Stimulated activated naive CD4-positive, alpha-beta T cell treated with Interleukin-2 at 50 U/mL for 16 hours (primary cell): ENCODE measurements at places on chromosomes 16 and 17.

GRCh38 chr17:79742951-79743476, 12.3 kb downstream of the ENPP7 start:
- no peak for DNase-seq

- DNase-seq: no peak
Observed at GRCh38 chr17:28940142-28940541, 11.2 kb downstream of the PHF12 start.

GRCh38 chr17:29640413-29640812, 17.7 kb upstream of the CORO6 start:
- DNase-seq: no peak

DNA sequence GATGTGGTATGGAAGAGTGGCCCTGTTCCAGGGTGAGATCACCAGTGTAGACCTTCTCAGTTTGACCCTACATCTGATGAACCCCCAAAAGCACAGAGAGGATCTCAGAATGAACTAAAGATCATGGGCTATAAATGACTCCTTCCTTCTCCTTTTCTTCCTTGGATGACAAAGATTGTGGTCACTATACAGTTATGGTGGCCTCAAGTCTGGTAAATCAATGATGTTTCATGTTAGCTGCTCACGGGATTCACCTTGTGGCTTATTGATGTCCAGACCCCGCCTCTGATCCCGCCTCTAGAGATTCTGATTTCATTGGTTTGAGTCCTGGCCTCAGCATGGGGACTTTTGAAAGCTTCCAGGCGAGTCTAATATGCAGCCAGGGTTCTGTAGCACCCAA, 112.2 kb downstream of the PITPNC1 start:
- DNase-seq: no peak

DNA sequence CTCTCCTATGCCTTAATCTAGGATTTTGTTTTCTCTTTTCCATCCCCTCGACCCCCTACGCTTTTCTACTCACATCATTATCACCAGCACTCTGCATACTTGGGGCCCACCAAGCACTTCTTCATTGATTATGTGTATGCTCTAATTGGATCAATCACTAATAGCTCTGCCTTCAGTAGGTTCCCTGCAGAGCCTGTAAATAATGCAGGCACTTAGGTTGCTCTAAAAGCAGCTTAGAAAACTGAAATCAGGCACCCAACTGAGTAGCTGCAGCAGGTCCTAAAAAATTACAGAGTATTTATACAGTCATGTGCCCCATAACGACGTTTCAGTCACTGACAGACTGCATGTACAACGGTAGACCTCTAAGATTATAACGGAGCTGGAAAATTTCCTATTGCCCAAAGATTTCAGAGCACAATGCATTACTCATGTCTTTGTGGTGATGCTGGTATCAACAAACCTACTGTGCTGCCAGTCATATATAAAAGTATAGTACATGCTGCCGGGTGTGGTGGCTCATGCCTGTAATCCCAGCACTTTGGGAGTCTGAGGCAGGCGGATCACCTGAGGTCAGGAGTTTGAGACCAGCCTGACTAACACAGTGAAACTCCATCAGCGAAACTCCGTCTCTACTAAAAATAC, 280.4 kb downstream of the HS3ST3B1 start:
- DNase-seq: no peak

DNA sequence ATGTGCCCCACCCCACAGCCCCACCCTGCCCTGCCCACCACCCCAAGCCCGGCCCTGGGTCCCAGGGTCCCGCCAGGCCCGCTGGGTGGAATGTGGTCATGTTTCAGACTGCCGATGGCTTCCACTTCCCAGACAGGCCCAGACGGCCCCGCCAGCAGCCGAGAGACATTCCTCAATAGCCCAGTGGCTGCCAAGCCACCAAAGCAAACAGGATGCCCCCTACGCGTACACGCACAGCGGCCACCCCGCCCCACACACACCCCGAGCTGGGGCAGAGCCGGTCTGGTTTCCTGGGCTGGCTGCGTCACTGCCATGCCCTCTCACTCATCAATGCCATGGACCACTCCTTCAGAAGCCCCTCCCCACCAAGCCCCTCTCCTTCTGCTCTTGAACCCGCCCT, 1.2 kb upstream of the KRT17 start:
- DNase-seq: no peak

DNA sequence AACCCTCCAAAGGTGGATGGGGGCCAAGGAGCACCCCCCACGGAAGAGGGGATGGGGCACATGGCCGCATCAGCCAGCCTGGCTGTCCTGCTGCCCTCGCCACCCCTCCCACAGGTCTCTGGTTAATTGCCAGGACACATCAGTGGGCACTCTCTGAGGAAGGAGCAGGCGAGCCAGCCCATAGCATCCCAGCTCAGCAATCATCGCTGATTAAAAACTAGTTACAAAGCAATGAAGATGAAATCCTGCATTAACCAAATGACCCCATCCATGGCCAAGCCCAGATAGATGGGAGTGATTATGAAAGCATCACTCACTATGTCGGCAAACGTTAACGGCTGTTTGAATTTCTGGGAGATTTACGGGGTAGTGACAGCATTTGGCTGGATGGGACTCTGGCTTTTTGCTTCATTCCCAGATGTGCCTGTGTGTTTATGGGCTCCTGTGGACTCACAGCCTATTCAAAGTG, 45.3 kb downstream of the CCDC182 start:
- DNase-seq: no peak

GRCh38 chr16:9081158-9081557, 10.3 kb upstream of the HAPSTR1 start:
- DNase-seq: no peak

DNA sequence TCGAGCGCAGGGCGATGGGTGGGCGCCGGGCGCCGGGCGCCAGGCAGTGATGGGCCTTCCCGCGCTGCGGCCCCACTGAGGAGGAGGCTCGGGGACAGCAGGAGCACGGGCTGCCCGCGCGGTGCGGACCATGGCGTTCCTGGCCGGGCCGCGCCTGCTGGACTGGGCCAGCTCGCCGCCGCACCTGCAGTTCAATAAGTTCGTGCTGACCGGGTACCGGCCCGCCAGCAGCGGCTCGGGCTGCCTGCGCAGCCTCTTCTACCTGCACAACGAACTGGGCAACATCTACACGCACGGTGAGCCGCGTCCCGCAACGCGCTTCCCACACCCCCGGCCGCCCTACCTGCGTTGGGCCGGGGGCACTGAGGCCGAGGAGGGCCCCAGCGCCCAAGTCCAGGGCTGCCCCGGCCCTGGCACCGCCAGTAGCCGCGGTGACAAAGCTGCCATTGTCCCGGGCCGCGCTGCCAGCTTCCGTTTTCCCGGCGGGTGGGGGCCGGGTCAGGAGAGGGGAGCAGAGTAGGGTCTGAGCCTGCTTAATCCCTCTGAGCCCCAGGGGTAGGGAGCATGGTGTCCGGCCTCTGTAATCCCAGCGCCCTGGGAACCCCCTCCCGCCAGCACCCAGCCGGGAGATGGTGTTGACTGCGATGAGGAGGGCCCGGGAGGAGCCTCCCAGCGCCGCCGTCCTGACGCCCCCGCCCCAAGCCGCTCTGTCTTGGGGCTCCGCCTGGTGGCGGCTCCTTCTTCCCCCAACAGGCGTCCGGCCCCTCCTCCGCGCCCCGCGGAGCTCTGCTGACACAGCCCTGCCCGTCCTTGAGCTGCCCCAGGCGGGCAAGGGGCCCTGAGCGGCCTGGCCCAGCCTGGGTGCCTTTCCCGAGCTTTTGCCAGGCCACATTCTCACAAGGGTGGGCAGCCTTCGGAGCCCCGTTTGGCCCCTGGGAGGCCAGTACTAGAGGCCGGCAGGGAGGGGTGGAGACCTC, 685 bp downstream of the PAQR4 start:
- peak; percentile 71 for DNase-seq

GRCh38 chr17:30905742-30906100, 317 bp downstream of the TEFM start:
- no peak for DNase-seq

DNA sequence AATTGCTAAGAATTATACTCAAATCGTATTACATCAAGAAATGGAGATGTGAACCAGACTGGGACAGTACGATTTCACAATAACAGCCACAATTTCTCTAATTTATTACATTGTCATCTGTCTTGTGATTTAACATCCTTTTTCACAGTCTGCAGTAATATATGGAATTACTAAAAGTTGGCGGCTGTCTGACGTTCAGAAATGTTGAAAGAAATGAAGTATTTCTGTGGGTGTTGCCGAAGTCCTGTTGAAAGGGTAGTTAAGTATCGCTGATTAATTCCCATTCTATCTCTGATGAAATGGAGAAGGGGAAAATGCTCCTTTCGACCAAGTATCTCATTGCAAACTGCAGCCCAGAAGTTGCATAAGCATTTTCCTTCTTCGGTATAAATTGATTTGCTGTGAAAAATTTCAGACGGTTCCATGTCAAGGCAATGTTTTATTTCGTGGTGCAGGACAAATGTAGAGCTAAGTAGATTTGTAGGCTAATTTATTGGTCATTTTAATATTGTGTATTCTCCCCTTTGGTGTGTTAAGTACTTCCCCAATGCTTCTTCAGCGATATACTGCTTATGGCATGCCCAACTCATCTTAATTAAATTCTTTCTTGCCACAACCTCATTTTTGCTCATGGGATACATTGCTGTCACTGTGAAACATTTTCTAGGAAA, 775.2 kb upstream of the RBFOX1 start:
- no peak for DNase-seq

- no peak for DNase-seq
Observed at GRCh38 chr16:50004239-50004638, 20.8 kb upstream of the CNEP1R1 start.

- DNase-seq: peak; percentile 49
Observed at GRCh38 chr16:10871157-10871991, 5.6 kb upstream of the CIITA start.

DNA sequence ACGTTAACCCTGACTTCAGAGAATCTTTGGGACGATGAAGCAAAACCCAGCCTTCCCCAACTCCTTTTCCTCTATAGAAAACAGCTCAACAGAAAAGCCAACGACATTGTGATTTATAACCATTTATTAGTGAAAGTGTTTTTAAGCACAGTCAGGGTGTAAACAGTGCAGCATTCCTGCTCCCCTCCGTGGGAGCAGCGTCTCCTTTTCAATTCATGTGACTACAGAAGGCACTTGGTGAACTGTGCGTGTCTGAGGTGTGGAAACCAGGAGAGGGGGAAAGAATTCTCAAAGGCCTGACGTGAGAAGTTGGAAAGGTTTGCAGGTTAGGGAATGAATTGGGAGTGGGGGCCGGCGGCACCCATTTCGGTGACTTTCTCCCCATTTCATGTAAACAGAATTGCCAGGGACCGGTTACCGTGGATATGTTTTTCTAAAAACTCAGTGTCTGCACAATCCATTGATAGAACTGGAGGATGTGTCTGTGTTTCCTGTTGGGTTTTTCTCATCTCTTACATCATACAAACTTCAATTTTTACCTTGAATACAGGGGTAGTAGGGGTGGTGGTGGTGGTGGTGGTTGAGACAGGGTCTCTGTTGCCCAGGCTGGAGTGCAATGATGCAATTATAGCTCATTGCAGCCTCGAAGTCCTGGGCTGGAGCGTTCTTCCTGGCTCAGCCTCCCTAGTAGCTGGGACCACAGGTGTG, 53.1 kb downstream of the NDE1 start:
- DNase-seq: no peak

DNA sequence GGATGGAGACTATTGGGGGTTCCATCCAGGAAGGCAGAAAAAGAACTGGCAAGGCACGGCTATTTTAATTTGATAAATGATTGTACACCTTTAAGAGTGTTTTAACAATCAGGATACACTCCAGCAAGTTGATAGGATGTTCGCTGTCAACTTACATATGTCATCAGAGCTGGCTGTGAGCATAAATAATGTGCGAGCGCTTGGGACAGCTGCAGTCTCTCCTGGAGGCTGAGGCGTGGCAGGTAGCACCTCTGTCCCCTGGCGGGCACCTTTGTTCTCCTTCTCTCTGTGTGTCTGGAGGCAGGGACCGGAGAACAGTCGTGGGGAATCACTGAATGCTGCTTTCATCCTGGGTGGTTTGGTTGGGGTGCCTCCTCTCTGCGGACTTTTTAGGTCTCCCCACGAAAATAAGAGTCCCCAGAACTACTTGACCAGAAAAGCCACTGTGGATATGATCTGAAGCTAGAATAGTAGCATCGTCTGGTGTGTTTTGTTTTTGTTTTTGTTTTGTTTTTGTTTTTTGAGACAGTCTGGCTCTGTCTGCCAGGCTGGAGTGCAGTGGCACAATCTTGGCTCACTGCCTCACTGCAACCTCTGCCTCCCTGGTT, 9.4 kb downstream of the BAHCC1 start:
- no peak for DNase-seq

GRCh38 chr16:354971-355461, 2.5 kb upstream of the AXIN1 start:
- DNase-seq: no peak

DNA sequence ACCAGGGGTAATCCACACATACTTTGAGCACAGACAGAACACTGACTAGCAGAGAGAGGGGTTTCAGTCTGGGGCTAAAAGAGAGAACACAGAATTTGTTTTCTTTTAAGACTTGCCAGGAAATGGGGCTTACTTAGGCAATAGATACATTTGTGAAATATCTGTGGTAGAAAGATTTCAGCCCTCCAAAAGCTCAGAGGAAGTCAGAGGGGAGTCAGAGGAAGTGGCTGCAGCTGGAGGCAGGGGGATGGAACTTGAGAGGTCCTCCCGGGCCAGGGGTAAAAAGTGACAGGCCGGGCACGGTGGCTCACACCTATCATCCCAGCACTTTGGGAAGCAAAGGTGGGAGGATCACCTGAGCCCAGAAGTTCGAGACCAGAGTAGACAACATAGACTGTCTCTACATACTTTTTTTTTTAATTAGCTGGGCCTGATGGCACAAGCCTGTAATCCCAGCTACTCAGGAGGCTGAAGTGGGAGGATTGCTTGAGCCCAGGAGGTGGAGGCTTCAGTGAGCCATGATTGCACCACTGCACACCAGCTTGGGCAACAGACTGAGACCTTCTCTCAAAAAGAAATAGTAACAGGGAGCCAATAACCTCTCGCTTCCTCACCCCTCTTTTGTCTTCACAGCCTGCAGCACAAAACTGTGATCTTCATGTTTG, 49.9 kb downstream of the NLRC5 start:
- DNase-seq: no peak
